HTR-8/SVneo (cell line): ENCODE measurements at places on chromosomes 13 and 19.

- no peak for DNase-seq
These were observed 116.4 kb downstream of the STK24 start for GRCh38 chr13:98460516-98460915.

GRCh38 chr13:64020126-64020525 is 2604.5 kb upstream of the PCDH20 start:
- no peak for DNase-seq

- DNase-seq, result no peak
These were observed 189.9 kb downstream of the DACH1 start for GRCh38 chr13:71677124-71677523.

DNA sequence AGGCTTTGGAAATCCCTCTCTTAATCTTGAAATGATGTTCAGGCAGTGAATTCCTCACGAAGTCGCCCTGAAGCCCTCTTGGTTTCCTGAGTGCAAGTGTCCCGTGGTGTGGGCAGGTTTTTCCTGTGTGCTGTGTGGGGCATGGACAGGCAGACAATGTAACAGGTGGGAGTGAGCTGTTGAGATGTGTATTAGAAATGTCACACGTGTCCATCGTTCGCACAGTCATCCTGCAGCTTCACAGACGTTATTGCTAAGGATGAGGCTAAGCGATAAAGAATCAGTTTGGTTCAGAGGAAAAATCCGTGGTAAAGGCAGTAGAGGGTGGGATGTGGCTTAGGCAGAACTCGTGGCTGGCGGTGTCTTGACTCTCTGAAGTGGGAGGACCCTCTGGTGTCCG is 51.7 kb downstream of the SMARCA4 start:
- DNase-seq, result no peak

DNA sequence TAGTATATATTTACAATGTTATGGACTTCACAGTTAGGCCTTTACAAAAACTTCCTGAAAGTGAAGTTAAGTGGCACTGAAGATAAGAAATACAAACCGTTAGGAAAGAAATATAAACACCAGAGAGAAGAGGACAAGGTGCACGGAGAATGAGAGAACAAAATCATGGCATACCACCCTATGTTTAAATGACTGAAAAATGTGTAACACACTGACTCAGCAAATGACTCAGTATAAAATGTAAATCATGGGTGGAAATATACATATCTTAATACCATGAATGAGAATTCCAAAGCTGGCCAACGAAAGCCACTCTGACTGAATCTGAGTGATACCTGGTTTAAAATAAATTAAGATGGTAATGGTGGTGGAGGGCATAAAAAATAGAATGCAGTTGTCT is 260.8 kb downstream of the DNAJC15 start:
- no peak for DNase-seq

DNA sequence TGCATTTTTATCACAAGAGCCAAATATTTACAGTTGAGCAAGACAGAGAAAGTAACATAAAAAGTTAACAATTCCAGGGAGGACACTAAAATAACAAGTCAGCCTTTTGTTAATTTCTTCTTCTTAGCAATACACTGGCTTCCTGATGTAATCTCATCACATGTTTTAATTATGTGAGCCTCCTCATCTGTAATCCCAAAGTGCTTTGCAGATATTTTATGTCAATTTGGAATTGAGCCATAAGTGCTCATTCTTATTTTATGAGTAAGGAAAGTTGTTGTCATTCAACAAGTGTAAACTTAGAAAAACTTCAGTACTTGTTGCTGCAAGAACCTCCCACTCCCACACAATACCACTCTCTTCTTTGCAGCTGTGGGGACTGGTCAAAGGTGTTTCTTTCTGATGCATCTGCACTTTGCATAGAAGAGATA is 223.6 kb downstream of the GPC6 start:
- DNase-seq, result peak; percentile 2

- DNase-seq, result no peak
These were observed 23.3 kb upstream of the GGACT start for GRCh38 chr13:100611678-100612492.

GRCh38 chr13:46119883-46120614 is 15.2 kb upstream of the CPB2 start:
- peak; percentile 12 for DNase-seq

DNA sequence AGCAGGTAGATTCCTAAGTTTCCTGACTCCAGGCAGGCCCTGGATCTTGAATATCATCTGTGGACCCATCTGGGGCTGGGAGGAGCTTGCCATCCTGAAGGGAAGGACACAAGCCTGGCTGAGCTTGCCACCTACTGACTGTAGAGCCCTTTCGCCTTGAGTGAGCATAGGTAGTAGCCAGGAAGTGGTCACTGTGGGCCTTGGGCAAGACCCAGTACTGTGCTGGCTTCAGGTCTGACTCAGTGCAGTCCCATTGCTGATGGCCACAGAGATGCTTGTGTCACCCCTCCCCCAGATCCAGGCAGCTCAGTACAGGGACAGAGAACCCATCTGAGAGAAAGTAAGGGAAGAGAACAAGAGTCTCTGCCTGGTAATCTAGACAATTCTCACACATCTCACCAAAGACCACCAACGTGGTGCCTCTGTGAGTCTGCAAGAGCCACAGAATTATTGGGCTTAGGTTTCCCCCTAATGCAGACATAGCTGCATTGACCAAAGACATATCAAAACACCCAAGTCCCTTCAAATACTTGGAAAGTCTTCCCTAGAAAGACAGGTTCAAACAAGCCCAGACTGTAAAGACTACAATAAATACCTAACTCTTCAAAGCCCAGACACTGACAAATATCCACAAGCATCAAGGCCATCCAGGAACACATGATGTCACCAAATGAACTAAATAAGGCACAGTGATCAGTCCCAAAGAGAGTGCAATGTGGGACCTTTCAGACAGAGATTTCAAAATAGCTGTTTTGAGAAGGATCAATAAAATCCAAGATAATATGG is 108.2 kb upstream of the WASF3 start:
- no peak for DNase-seq

GRCh38 chr13:30849611-30850010 is 56.5 kb upstream of the MEDAG start:
- DNase-seq, result no peak

DNA sequence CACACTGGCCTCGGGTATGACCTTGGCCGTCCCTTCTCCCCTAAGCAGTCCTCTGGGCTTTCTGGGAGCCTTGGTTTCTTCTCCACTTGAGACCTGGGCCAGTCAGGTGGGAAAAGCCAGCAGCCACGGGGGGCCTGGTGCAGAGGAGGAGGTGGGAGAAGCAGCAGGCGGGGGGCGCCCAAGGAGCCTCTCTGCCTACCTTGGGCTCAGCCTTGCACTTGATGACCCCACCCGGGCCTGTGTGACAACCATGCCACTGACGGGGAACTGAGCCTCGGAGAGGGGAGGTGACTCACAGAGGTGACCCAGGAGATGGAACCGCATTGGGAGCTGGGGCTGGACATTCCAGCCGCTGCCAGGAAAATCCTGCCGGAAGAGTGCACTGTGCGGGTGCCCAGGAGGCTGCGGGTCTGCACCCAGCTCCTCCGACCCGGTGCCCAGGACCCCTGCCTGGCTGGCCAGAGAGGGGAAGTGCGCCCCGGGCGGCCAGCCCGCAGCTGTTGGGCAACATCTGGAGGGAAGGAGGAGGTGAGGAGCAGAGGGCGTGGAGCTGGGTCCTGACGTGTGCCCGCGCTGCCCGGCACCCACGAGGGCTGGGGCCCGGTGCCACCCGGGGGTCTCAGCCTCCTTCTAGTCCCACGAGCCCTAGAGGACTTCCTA is 23.4 kb upstream of the SLC7A10 start:
- DNase-seq, result no peak

- DNase-seq, result no peak
These were observed 21.1 kb downstream of the PROSER1 start for GRCh38 chr13:39016787-39017186.

GRCh38 chr13:96783057-96783456 is 211.2 kb downstream of the OXGR1 start:
- no peak for DNase-seq

- no peak for DNase-seq
These were observed 99.6 kb downstream of the PAN3 start for GRCh38 chr13:28237944-28238343.

- no peak for DNase-seq
These were observed 13.6 kb downstream of the C19orf25 start for GRCh38 chr19:1465191-1466016.

DNA sequence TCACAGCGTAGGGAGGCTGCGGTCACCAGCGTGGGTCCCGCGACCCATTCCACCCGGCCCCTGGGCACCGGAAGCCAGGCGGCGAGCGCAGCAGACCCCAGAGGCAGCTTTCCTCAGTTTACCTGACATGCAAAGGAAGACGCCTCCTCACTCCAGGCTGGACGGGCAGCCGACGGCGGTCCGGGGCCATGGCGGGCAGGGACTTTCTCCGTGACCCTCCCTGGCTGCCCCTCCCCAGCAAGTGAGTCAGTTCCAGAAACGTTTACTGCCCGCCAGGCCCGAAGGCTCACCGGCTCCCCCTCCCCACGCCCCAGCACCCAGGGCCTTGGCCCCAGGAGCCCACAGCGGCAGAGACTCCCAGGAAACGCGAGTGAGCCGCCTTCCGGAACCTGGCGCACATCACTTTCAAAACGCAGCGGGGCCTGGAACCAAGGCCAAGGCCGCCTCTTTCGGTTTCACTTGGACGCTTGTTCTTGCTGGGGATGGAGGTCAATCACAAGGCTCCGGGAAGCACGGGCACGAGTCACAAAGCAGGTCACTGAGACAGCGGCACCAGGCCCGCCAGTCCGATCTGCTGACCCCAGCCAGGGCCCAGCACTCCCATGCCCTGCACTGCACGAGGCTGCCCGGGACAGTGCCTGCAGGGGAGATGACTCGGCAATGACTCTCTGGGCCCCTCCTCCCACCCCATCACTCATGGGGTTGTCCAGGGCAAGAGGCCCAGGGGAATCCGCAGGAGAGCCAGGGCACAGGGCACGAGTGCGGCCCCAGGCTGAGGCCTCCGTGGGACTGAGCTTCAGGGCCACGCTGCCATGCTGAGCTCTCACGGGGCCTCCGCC is 5.3 kb downstream of the SBNO2 start:
- DNase-seq, result peak; percentile 73

DNA sequence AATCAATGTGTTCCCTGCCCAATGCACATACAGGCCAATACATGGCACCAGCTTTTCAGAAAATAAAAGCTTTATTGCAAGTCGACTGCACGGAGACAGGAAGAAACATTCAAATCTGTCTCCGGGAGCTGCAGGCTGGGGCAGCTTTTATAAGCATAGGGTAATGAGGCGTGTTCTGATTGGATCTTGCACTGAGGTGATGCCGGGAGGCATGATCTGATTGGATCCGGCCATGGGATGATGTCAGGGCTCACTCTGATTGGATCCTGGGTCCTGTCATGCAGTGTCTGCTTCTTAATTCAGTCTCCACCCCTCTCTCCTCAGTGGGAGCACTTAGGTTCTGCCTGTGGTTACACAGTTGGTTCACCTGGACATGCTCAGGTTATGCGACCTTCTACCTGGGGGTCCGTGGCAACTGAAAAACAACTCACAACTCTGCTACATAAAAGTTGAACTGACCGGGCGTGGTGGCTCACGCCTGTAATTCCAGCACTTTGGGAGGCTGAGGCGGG is 11.8 kb upstream of the FBN3 start:
- no peak for DNase-seq

GRCh38 chr13:31686670-31687425 is 52.5 kb upstream of the RXFP2 start:
- no peak for DNase-seq

DNA sequence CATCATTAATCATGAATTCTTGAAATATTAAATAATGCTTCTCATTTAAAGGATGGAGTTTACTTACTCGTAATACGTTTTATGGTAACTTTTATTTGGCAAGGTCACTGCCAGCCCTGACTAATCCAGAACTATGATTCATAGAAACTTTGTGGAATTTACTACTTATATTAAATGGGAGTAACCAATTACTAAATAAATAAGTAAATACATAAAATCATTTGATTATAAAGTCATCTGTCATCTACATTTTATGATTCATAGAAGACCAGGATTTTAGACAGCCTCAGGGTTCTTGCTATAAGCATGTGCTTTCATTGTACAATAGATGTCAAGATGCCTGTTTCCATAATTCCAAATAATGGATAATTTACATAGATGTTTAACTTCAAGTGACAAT is 611.1 kb downstream of the TBC1D4 start:
- no peak for DNase-seq

DNA sequence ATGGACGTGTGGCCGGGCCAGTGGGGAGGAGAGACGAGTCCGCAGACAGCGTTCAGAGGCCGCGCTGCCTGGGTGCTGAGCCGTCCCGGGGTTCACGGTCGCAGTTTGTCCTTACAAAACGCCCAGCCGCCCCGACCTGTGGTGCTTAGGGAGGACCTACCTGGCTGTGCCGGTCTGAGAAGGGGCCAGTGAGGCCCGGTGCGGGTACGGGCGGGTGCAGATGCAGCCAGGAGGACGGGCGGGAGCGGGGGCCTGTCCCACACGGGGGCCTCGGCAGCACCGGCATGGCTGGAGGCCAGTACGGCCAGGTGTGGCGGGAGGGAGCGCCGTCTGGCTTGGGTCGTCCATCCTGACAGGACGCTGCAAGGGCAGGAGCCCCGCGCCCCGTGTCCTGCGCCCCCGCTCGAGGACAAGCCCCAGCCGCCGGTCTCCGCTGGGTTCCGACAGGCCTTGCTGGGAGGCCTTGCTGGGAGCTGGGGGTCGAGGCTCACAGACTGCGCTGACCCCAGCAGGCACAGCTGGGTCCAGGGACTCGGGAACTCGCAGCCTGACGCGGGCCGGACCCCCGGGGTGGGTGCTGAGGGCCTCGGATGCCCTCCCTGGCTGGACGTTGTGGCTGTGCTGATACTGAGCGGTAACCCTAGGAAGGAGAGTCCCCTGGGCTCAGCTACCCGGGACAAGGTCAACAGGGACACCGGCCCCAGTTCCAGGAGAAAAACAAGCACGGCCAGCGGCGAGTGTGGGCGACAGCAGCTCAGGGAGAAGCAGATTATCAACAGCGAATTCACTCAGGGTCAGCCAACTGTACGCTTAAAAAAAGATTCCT is 5.3 kb upstream of the PROZ start:
- no peak for DNase-seq

GRCh38 chr13:101530293-101530692 is 77.8 kb downstream of the ITGBL1 start:
- no peak for DNase-seq

DNA sequence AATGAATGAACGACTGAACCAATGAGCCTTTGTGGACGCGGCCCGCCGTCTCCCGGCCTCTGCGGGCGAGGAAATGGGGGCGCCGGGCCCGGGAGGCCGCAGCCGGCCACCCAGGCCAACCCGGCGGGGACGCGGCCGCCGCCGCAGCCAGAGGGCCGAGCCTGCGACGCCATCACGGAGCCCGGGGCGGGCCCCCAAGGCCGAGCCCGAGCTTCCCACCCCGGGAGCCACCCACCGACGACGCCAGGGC is 216 bp downstream of the SUGP2 start:
- DNase-seq, result no peak

DNA sequence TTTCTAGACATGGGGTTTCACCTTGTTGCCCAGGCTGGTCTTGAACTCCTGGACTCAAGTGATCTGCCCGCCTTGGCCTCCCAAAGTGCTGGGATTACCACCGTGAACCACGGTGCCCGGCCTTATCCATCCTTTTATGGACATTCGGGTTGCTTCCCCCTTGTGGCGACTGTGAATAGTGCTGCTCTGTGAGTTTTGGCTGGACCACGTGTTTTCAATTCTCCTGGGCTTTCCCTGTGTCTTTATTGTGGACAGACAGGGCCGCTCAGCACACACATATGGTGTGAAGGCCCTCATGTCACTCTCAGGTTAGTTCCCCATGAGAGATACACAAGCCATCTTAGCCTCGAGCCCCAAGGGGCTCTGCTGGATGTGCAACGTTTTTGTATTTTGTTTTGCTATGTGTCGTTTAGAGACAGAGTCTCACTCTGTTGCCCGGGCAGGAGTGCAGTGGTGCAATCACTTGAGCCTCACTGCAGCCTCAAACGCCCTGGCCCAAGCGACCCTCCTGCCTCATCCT is 40.5 kb downstream of the MAU2 start:
- peak; percentile 84 for DNase-seq
